GM23248 (cell line): ENCODE measurements at places on chromosomes 7 and 10. TPM values are rescaled to one million over a fixed set of nuclear protein-coding genes. Genes with fewer than 3 reads are reported as not detected.

- no peaks in the 10 kb centered on the region for H3K36me3 ChIP-seq
- H3K27me3 ChIP-seq, result no peaks in the 10 kb centered on the region
- H3K27ac ChIP-seq, result no peak overlapping the region
- no peaks in the 10 kb centered on the region for H3K4me1 ChIP-seq
Measured at GRCh38 chr7:123472750-123473445, 61.5 kb downstream of the IQUB start.

LRIT1 gene
- not detected in 2 replicates for total RNA-seq

DNA sequence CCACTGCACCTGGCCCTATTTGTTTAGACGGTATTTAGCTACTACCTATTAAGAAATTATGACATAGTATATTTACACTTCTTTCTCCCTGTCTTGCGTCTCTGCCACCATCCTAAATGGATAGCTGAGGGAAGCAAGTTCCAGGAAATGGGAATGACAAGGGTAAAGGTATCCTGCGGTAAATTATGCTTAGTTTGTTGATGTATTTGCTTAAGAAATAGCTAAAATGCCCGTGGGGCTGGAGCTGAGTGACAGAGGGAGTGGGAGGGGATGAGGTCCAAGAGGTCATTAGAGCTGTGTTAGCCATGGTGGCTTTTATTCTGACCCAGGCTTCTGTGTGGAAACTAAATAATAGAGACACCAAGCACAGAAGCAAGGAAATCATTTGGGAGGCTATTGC, 29.0 kb upstream of the UBE2D1 start:
- no peak overlapping the region for H3K27ac ChIP-seq
- H3K4me1 ChIP-seq, result no peaks in the 10 kb centered on the region
- H3K27me3 ChIP-seq, result no peaks in the 10 kb centered on the region
- no peaks in the 10 kb centered on the region for H3K36me3 ChIP-seq

- H3K4me1 ChIP-seq, result peaks cover 15% of the 10 kb centered on the region
- peak; percentile 29 for DNase-seq
- no peaks in the 10 kb centered on the region for H3K36me3 ChIP-seq
- H3K27me3 ChIP-seq, result no peaks in the 10 kb centered on the region
Measured at GRCh38 chr10:97532935-97533671, 34.4 kb downstream of the UBTD1 start.

- no peaks in the 10 kb centered on the region for H3K4me1 ChIP-seq
- H3K36me3 ChIP-seq, result no peaks in the 10 kb centered on the region
- no peak overlapping the region for H3K27ac ChIP-seq
- no peak for DNase-seq
- no peaks in the 10 kb centered on the region for H3K27me3 ChIP-seq
Measured at GRCh38 chr7:33727315-33727714, 178.0 kb upstream of the BMPER start.

DNA sequence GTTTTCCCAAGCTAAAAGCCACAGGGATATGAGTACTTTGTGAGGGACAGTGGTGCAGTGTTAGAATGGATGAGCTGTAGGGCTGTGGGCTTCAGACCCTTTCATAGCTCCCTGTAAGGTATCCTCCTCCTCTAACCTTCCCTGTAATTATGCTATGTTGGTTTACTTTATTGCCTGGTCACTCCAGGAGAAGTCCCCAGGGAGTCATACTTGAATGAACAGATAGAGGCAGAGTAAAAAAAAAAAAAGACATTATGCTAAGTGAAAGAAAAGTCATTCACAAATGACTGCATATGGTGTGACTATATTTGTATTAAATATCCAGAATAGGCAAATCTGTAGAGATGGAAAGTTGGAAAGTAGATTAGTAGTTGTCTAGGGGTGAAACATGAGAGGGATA, 434.4 kb downstream of the AUTS2 start:
- no peak for DNase-seq
- H3K27me3 ChIP-seq, result no peaks in the 10 kb centered on the region
- peaks cover 13% of the 10 kb centered on the region for H3K4me1 ChIP-seq
- no peaks in the 10 kb centered on the region for H3K36me3 ChIP-seq
- H3K4me3 ChIP-seq, result no peak overlapping the region

DNA sequence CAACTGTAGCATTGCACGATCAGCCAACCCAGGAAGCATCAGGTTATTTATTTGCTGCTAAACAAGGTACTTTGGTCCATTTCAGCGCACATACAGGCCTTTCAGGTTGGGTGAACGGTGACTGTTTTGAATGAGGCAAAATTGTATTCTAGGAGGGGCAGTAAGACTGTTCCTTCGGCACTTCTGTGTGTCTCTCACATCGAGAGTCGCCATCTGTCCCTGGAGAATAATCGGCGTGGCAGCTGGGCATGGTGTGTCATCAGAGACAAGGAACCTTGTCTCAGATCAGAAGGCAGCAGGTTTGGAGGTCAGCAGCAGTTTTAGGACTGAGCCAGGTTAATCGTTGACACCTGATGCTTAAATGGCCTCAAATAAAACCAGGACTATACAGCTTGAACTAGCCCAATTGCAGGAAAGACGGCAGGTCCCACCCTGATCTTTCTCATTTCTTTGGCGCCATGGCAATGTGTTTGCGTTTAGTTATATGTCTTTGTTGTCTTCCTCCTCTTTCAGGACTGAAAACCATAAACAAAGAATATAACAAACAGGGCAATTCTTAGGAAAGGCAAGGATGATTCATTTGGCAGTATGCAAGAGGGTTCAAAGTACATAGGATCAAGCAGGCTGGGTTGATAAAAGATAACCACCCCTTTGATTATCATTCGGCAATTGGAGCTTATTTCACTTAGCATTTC, 92.0 kb upstream of the PRR15 start:
- H3K27ac ChIP-seq, result no peak overlapping the region
- no peak for DNase-seq
- peaks cover 2% of the 10 kb centered on the region; the same call in 1 of the 2 replicates for H3K27me3 ChIP-seq
- no peak overlapping the region for H3K4me3 ChIP-seq
- H3K36me3 ChIP-seq, result no peaks in the 10 kb centered on the region
- no peaks in the 10 kb centered on the region for H3K4me1 ChIP-seq

DNA sequence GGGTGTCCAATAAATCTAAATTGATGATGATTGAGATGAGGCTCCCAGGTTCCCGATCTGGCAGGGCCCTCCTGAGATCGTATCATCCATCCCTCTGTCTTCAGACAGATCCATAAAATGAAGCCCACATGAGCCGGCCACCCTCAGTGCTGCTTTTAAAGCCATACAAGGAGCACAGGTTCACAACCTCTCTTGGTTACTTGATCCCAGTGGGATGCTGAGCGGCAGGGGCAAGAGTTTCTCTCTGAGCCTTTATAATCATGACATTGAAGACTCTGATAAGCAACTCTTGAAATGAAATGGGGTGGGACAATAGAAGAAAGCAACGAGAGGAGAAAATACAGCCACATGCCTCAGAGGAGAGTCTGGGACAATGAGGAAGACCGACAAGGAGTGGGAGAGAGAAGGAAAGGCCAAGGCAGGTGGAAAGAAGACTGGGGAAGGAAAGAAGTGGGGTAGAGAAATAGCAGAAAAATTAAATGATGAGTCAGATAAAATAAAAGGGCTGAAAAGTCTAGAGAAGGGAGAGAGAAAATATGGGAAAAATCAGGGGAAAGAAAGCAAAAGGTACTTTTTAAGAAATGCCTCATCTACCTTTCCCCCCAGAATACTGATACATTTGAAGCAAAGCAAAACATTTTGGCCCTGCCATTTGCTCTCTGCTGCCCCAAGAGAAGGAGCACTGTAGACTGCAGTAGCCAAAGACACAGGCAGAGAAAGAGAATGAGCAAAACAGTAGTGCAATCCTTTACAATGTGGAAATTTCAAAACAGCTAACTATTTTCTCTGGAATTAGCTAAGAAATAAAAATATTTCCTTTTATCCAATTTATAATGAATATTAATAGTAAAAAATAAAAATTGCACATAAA, 14.6 kb downstream of the GBX1 start:
- DNase-seq, result peak; percentile 34
- H3K27me3 ChIP-seq, result peaks cover 62% of the 10 kb centered on the region
- H3K4me3 ChIP-seq, result no peak overlapping the region
- no peak overlapping the region for H3K27ac ChIP-seq

DNA sequence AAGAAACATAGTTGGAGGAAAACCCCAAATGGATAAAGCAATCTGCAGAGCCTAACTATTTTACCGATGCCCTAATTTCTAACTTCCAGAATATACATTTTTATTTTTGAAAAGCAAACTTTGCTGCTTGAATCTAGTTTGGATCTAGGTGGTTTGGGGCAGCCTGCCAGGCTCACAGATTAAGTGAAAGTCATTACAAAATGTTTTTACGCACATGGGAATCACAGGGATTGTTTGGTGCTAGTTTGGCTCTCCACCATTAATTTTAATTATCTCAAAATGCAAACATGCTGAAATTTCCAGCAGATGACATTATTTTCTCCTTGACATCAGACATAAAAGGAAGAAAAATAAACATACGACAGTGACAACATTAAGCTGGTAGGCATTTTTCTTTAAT, 166.7 kb upstream of the INHBA start:
- DNase-seq, result peak; percentile 60
- peak overlapping the region; percentile 10 for H3K4me3 ChIP-seq
- H3K27ac ChIP-seq, result peak overlapping the region; percentile 74

DDC gene
- total RNA-seq, result not detected in 2 replicates

DNA sequence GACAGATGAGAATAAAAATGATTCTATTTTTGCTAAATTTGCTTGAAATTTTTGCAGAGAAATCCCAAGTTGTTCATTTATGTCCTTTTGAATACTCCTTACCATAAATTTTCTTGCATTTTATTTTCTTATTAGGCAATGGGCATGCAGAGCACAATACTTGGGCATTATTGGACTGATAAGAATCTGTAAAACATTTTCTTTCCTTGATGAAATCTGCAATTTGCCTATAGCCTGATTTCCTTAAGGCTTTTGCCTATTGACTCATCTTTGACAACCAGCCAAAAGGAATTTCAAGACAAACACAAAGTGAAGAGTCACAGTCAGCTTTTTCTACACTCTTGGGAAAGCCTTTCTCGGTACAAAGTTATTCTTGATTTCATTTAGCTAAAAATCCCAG, 30.5 kb upstream of the GNAT3 start:
- H3K27ac ChIP-seq, result peak overlapping the region; percentile 53
- H3K4me1 ChIP-seq, result peaks cover 14% of the 10 kb centered on the region
- DNase-seq, result peak; percentile 93
- H3K36me3 ChIP-seq, result no peaks in the 10 kb centered on the region
- H3K27me3 ChIP-seq, result no peaks in the 10 kb centered on the region

HOXA11 gene
- total RNA-seq, result 8.3 and 10.5 TPM in 2 replicates

DNA sequence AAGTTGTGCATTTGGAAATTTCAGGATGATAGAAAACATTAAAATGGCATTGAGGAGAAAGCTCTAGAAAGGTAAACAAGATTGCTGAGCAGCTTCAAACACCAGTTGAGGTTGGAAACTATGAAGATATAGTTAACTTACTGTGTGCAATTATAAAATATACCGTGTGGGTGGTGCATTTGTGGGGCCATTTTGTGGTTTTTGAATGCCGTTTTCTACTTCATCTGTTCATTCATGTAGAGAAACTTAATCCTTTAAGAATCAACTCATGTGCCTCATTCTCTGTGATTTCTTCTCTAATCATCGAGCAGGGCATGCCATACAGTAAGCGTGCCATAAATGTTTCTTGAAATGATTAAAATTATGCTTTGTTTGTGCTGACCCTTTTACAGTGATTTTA, 232.8 kb upstream of the TEX47 start:
- no peak overlapping the region for H3K27ac ChIP-seq
- no peak overlapping the region for H3K4me3 ChIP-seq
- H3K27me3 ChIP-seq, result no peaks in the 10 kb centered on the region

DNA sequence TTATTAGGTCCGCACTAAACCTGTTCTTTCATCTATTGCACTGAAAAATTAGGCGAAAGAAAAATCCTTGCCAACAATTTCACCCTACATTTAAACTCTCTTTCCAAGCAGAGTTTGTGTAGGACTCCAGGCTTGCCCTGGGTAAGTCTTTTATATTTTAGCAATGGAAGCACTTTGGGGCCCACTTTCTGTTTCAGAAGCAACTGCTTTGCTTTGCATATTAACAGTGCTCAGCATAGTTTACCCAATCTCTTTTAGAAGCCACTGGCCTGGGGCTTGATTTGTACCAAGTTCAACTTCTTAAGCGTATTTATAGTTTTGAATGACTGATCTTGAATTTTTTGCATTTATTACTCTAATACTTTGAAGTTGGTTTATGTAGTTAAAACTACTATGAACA, 78.8 kb upstream of the MDFIC start:
- H3K4me3 ChIP-seq, result no peak overlapping the region
- no peaks in the 10 kb centered on the region for H3K4me1 ChIP-seq
- DNase-seq, result no peak
- H3K36me3 ChIP-seq, result no peaks in the 10 kb centered on the region
- H3K27me3 ChIP-seq, result no peaks in the 10 kb centered on the region

KCTD7 gene
- total RNA-seq, result 11.6 and 14.9 TPM in 2 replicates

DNA sequence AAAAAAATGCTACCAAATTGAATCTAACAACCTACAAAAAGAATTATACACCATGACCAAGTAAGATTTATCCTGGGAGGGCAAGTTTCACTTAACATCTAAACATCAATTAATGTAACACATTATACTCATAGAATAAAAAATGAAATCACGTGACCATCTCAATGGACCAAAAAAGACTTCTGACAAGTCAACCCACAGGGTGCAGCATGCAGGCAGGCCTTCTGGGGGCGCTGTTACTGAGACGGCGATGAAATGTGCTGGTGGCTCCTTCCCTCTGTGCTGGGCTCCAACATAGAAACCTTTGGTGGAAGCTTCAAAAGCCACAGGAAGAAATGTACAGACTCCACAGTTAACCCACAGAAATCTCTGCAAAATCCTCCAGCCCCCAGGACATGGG, 103.1 kb downstream of the INHBA start:
- no peaks in the 10 kb centered on the region for H3K4me1 ChIP-seq
- no peaks in the 10 kb centered on the region for H3K36me3 ChIP-seq
- no peak overlapping the region for H3K27ac ChIP-seq
- no peak overlapping the region for H3K4me3 ChIP-seq
